RWPE2 (cell line): ENCODE measurements at places on chromosomes 7 and 10.

DNA sequence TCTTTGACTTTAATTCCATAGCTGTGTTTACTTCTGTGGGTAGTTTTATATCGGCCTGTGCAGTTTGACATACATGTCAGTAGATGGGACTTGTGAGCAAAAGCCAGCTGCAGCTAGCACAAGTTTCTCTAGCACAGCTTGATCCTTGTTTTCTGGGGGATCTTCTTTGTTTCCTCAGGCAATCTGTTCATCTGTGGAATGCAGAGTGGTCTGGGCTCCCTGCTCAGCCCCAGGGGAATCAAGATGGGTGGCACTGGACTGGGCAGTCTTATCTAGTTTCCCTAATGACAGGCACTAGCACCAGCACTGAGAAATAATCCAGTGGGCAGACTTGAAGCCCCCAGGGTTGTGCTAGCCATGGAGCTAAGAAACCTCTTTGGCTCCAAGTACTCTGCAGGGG is 40.8 kb downstream of the CYP2C19 start:
- no peak for DNase-seq

DNA sequence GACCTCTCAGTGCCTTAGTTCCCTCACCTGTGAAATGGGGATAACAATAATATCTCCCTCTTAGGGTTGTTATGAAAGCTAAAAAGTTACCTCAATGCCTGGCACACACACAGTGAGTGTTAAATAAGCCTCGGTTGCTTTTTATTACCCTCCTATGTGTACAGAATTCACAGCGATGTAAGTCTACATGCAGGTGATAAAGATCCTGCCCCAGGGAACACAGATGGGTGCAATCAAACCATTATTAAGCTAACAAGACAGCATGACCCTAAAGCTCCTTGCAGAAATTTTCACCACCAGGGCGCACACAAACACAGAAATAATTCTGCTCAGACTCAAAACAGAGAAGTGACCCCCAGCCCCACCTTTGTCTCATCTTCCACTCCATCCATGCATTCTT is 261.9 kb downstream of the SNX10 start:
- no peak for DNase-seq

DNA sequence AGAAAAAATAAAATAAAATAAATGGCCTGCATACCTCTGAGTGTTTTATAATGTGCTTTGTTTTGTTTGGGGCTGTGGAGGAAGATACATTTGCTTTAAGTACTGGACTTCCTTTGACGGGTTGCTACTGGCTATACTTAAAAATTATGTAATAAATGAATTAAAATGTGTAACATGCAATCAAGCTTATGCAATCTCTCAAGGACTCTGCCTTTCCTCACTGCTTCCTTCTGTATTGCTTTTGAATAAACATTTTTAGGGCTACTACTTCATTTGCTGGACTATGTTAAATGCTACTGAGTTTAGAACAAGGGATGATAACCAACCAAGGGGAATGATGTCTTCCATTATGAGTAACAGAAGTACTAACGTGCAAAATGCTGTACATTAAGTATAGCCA is 91.6 kb downstream of the ETV1 start:
- DNase-seq: no peak

GRCh38 chr10:29033311-29033940 is 255.4 kb upstream of the LYZL1 start:
- no peak for DNase-seq

GRCh38 chr7:142500366-142500765 is 242.5 kb upstream of the PRSS58 start:
- DNase-seq: no peak

- no peak for DNase-seq
Measured at GRCh38 chr10:44965651-44966097, 6.1 kb downstream of the RASSF4 start.

GRCh38 chr7:45968856-45969541 is 47.9 kb upstream of the IGFBP3 start:
- no peak for DNase-seq

DNA sequence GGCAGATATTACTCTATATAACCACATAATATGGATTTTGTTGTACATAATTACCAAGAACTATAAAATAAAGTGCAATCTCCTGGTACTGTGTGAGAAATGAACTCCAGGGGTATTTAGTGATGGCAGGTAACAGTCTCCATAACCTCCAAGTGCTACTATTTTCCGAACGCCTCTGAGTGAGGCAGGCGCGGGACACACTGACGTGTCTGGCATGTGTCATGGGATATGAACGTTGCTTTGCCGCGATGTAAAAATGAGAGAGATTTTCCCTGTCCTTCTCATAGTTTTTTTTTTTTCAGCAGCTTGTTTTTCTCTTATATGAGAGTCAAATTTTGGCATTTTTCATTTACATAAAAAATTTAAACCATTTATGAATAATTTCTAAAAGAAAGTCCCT is 3.6 kb downstream of the ADARB2 start:
- DNase-seq: no peak

- DNase-seq: no peak
Measured at GRCh38 chr7:103149808-103150180, 895 bp upstream of the NAPEPLD start.

DNA sequence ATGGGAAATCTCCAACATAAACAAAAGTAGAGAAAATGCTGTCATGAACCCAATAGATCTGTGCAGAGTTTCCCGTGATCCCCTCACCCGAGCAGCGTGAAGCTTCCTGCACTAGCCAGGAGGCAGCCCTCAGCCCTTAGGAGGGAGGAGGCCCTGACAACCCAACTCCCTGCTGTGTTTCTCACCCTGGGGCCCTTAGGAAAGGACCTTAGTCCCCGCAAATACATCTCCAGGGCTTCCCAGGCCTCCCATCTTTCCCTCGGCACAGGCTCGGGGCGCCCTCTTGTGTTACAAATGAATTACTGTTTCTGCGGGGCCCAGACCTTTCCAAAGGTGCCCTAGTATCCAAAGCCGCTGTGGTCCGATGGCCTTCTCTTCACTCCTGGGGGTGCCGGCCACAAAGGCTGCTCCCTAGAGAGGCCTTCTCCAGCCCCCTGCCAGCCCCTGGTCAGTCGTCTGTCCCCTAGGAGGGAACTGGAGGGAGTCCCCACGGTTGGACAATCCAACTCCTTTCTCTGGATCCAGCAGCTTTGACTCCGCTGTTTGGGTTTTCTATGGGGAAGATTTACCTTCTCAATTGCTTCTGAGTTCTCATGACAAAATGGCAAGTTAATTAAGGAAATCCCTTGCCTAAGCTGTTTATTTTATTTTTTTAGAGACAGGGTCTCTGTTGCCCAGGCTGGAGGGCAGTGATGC is 49.9 kb upstream of the SH2B2 start:
- DNase-seq: no peak

GRCh38 chr7:867406-868188 is 8.8 kb upstream of the GET4 start:
- no peak for DNase-seq

DNA sequence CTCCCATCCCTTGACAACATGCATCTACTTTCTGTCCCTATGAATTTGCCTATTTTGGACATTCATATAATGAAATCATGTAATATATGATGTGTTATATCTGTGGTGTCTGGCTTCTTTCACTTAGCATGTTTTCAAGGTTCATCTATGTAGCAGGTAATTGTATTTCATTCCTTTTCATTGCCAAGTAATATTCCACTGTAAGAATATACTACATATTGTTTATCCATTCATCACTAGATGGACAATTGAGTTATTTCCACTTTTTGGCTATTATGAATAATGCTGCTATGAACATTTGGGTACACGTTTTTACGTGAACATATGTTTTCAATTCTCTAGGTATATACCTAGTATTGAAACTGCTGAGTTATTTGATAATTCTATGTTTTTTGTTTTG is 238.2 kb downstream of the PTEN start:
- no peak for DNase-seq

- no peak for DNase-seq
Measured at GRCh38 chr7:7920481-7920880, 48.1 kb upstream of the GLCCI1 start.

GRCh38 chr7:130593033-130593432 is 75.5 kb downstream of the COPG2 start:
- no peak for DNase-seq

DNA sequence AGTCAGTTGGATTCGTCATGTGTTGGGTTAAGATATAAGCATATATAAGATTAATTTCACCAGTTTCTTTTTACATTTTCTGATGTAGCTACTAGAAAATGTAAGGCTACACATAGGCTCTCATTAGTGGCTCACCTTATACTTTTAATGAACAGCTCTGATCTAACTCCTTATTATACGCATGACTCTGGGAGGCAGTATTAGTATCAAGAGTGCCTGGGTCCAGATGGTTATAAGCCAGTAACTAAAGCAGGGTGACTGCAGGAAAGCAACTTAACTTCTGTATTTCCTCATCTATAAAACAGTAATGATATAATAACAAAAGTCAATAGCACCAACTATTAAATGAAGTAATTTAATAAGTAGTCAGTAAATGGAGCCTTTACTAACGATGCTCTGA is 1.4 kb upstream of the ELMO1 start:
- DNase-seq: no peak

- peak; percentile 38 for DNase-seq
Measured at GRCh38 chr7:144454-144826, 47.9 kb upstream of the FAM20C start.

DNA sequence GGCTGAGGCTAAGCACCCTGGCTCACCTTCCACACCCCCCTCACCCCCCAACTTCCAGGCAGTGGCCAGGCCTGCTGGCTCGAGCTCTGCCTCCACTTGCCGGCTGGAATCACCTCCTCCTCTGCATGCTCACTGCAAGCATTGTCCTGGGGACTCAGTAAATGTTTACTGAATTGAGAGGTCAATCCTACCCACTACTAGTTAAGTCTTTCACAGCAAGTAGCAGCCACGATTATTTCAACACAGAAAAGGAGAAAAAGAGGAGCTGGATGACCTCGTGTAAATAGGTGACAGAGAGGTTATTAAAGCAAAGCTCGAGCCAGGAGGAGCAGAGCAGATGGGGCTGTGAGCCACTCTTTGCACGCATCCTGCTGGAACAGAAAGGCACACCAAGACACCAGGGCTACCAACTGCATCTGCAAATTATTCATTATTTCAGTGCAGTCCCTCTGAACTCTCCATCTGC is 32.1 kb downstream of the HIPK2 start:
- DNase-seq: no peak

- DNase-seq: no peak
Measured at GRCh38 chr10:43118631-43119415, 19.4 kb upstream of the CSGALNACT2 start.

DNA sequence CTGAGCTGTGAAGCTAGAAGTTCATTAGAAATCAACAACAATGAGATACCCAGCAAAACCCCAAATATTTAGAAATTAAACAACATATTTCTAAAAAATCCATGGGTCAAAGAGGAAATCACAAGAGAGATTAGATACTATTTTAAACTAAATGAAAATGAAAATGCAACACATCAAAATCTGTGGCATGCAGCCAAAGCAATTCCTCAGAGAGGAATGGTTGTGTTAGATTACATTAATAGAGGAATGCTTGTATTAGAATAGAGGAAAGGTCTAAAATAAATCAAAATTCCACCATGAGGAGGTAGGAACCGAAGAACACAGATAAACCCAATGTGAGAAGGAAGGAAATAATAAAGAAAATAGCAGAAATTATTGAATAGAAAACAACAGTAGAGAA is 642.1 kb upstream of the GALNT17 start:
- DNase-seq: no peak

DNA sequence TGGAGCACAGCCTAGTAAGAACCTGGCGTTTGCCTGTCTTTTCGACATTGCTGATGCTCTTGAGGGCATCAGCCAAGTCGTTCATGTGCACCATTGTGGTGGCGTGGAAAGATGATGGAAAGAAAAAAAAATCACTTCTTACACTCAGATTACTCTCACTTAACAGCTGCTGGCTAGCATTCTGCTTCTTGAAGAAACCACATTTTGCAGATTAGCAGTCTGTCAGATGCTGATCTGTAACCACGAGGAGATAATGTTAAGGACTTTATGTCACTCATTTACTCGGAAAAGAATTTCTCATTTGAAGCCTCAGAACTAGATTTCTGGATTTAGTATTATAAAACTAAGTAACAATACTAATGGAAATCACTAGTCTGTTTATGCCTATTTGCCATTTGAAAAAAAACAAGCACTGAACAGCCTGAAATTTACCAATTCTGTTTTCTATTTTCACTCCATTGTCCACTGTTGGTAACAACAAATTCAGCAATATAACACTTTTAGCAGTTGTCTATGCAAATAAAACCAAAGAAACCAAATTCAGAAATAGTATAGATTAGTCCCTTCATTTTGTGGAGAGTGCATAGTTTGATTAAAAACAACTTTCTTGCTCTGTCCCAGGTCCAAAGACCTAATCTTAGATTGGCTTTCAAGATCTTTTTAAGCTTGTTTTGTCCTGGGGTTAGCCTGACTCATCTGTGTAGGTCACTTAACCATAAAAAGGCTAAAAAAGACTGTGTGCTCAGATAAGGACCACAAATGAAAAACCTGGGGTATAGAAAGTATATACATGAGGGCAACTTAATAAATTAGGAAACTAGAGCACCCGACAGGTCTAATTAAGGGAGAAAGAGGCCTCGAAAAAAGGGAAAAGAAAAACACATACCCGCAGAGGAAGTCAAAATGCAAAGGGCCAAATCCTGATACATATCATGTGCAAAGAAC is 67.5 kb downstream of the NT5C2 start:
- DNase-seq: no peak

DNA sequence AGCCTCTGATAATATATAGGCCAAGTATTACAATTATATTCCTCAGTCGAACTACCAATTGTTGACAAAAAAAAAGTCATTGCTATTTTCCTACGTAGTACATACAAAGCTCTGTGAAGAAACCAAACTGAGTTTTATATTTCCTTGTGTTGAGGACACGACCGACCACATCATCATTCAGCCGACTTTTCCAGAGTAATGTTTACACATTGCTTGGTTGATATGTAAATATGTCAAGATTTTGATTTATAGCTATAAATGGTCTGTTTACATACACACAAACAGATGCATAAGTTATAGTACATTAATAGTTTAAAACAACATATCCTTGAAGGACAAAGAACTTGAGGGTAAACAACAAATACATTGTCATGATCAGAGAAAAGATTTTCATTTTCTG is 121.5 kb downstream of the CRPPA start:
- no peak for DNase-seq

- no peak for DNase-seq
Measured at GRCh38 chr10:112393341-112393740, 19.4 kb downstream of the ACSL5 start.
